ENCODE measurements at places on chromosomes 12 and 14.

DNA sequence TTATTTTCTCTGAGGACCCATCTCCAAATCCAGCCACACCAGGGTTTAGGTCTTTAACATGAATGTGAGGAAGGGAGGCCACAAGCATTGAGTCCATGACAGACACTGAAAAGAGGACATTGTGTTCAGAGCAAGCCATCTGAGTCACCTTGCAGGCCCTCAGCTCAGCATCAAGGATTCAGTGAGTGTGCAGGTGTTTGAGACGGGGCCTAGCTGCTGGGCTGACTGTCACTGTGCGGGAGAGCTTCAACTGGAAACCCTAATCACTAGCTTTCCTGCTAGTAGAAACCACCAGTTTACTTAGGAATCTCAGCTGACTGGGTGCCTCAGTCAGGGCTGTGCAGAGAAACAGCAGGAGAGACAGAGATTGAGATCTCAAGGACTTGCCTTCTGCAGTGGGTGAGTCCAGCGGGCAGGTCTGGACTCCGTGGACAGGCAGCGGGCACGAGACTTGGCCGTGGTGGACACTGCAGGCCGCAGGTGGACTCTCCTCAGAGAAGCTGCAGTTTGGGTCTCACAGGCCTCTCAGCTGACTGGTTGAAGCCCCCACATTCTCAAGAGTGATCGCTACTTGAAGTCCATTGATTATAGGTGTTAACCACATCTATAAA, 86.1 kb upstream of the DYNC1H1 start:
- DNase-seq = no peak

DNA sequence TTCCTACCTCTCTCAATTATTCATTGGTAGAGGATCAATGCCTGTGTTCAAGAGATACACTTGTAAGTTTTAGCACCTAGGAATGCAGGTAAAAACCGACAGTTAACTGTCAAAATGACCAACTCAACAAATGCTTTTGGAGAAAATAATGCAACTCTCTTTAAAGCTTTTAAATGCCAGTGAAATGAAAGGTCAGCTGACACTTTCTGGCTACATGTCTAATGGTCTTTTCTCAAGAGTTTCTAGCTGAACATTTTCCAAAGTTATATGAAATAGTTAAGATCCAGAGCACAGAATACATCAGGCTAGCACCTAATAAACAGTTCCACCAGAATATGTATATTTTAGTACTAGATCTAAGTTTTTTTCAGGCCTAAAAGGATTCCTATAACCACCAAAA, 2.0 kb downstream of the CSRNP2 start:
- DNase-seq = no peak

- DNase-seq = no peak
Measured at GRCh38 chr14:22974530-22975313, 7.6 kb downstream of the AJUBA start.

GRCh38 chr12:124734224-124734788, 129.4 kb downstream of the SCARB1 start:
- DNase-seq = no peak

GRCh38 chr12:56634242-56634836, 4.2 kb upstream of the BAZ2A start:
- peak; percentile 41 for DNase-seq

- DNase-seq = no peak
Measured at GRCh38 chr12:4723226-4723625, 3.0 kb downstream of the GALNT8 start.

GRCh38 chr12:93626160-93626559, 51.0 kb upstream of the CRADD start:
- DNase-seq = no peak

GRCh38 chr12:77953528-77954205, 123.0 kb downstream of the NAV3 start:
- DNase-seq = no peak

- no peak for DNase-seq
Measured at GRCh38 chr14:58362798-58363412, 32.8 kb upstream of the TOMM20L start.

- DNase-seq = no peak
Measured at GRCh38 chr12:45435945-45436710, 220.2 kb downstream of the ANO6 start.

Measured in stimulated activated CD4-positive, alpha-beta T cell treated with anti-CD3 and anti-CD28 coated beads, Interleukin-4, amount 100 ng/mL, for 1 hour (primary cell).